OCI-LY7 (cell line): ENCODE measurements at places on chromosomes 3 and 15.
A peak's percentile ranks its signal among the peaks of the same experiment; 100 is the strongest.

DNA sequence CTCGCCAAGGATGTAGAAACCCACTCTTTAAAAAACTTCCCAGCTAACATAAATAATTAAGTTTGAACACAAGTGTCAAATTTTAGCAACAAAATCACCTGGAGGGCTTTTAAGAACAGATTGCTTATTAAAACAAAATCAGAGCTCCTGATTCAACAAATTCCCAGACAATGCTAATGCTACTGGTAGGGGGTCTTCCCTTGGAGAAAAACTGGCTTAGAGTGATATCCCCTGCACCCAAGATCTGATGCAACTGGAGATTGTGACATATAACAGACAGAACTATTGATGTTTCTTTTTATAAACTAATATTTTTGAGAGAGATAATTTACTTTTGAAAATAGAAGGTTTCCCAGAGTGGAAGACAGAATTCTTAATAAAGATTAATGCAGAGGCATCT is 19.9 kb downstream of the IGSF10 start:
- DNase-seq: no peak

GRCh38 chr15:67456677-67457529 is 64.0 kb upstream of the C15orf61 start:
- peak; percentile 79 for DNase-seq

DNA sequence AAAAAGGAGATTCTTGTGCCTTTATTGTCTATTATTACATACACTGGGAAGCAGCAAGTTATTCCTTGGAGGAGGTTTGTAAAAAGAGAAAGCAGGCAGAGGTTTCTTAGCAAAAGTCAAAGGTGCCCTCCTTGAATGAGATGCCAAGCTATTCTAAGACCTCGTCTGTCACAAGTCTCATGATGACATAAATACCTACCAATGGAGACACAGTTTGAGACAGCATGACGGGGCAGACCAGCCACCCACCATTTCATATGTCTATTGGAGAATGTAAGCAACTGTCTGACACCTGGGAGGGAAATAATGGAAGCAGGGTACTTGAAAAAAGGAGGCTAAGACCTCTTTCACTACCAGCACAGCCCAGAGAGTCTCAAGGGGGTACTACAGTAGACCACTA is 2.2 kb downstream of the RGMA start:
- DNase-seq: no peak

DNA sequence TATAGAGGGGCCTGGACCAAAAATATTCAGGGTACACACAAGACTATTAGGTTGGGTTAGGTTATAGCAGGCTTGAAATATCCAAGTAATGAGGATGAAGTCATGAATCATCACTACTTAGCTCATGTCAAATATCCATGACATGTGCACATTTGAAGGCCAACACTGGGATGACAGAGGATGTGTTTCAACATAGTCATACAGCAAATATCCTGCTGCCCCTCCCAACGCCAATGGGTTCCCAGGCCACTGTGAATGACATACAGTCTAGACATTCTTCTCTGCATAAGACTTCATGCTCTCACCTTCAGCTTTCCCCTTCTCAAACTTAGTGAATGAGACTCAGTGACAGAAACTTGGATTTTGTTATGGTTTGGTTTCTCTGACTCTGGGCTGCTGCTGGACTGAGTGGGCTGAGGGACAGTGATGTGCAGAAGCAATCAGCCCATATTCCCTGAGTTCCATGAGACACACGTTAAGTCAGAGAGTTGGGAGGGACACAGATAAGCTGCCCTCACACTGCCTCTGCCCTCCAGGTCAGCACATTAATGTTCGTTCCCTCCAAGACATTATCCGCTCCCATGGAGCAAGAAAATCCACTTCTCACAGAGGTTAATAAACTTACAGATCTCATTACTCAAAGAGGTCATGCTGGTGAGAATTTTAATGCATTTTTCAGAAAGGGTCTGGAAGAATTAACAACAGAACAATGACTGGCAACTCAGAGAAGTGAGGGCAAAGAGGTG is 15.4 kb downstream of the HOMER2 start:
- no peak for DNase-seq

DNA sequence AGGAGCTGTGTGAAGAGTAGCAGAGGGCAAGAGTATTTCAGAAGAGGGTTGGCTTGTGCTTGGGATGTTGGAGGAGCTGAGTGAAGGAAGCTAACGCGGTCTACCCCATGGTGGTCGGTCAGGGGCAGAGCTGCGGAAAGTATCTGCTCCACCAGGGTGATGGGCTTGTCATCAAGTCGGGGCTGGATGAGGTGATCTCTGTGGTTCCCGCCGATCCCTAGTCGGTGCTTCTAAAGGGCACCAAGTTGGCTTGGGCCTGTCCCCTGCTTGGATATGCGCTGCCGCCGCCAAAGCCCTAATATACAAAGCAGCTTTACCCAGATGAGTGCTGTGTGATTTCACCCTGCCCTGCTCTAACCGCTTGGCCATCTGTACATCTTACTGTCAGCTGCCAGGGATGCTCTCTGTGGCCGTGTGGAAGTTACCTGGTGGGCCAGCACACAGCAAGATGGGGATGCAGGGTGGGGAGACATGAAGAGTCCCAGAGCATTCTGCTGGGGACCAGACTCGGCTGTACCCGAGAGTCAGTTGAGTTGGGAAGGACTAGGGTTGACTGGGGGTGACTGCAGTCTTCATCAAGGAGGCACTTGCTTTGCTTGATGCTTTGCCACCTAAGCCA is 226.1 kb upstream of the BHLHE40 start:
- no peak for DNase-seq

DNA sequence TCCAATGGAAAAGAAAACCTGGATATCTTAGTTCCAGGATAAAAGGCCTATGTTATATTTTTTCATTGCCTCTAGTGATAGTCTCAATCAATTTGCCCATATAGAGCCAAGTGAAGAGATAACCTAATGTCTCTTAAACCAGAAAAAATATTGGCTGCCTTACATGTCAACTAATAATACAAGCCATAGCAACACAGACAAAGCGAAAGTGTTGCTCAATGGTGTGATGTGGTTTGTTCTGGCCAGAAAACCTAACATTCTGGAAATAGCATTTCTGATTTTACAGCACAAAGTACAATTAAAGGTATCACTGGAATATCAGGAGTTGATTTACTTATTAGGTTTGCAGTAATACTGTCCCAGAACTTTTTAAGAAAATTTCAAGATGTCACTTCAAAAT is 101.5 kb downstream of the ATP8B4 start:
- no peak for DNase-seq

- no peak for DNase-seq
These were observed 304.7 kb downstream of the SUCLG2 start for GRCh38 chr3:67349551-67350174.

DNA sequence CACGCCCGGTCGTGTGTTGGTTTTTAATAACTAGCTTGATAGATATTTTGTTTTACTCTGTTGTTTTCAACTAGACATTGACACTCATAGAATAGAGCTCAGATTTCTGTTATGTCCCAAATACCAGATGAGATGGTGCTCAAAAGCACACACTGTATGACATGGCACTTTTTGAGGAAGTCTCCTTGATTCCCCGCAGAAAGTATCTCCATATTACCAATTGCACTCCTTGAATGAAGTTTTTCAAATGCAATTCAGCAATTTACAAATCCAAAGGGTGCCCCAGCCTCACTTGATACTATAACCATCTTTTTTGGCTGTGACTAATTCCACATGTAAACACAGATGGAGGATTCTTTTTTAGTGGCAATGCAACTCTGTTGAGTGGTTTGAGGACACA is 92.0 kb upstream of the IGF1R start:
- DNase-seq: no peak
